ENCODE measurements at places on chromosomes 4 and X.

GRCh38 chrX:130916636-130917422, 13.8 kb upstream of the ENOX2 start:
- DNase-seq: no peak

- no peak for DNase-seq
Observed at GRCh38 chr4:126318376-126318775, 1003.6 kb downstream of the FAT4 start.

DNA sequence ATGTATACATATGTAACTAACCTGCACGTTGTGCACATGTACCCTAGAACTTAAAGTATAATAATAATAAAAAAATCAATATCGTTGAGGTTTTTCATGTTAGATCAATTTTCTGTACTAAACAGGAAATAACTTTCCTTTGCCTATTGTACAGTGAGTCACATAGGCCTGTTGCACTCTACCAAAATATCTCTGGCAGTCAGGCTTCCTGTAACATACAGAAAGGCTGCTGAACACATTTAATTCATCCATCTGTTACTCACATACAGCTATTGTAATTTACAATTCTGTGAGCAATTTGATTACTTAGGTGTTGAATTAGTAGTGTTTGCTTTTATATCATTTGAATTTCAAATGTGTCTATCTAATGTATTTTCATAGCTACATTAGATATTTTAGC, 427.8 kb downstream of the TMA16 start:
- no peak for DNase-seq

GRCh38 chr4:67615119-67615518, 56.6 kb downstream of the STAP1 start:
- DNase-seq: no peak

- DNase-seq: no peak
Observed at GRCh38 chrX:140440876-140441275, 64.0 kb downstream of the SOX3 start.

- no peak for DNase-seq
Observed at GRCh38 chr4:116005806-116006088, 892.3 kb upstream of the NDST4 start.

- no peak for DNase-seq
Observed at GRCh38 chr4:8329859-8330761, 60.6 kb downstream of the HTRA3 start.

DNA sequence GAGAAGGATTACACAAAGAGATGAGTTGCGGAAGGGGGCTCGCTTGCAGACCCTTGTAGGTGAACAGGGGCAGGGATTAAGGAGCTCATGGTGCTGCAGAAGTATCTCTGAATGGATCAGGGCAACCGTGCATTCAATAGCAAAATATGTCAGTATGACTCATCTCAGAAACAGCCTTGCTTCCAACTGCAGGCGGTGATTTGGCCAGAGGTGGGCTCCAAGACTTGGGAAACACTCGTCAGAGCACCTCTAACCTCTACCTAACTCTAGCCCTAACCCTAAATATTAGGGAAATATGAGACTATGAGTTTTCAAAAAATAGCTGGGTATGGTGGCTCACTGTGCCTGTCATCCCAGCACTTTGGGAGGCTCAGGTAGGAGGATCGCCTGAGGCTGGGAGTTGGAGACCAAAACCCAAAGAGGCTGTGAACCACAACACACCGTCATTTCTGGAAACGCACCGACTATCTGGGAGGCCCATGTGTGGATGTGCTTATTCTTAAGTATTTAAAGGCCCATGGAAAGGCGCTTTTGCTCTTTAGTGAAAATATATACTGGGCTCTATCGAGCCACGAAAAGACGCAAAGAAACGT, 102.6 kb downstream of the DHRSX start:
- DNase-seq: no peak

- DNase-seq: no peak
Observed at GRCh38 chr4:48340276-48340964, 909 bp upstream of the SLAIN2 start.

DNA sequence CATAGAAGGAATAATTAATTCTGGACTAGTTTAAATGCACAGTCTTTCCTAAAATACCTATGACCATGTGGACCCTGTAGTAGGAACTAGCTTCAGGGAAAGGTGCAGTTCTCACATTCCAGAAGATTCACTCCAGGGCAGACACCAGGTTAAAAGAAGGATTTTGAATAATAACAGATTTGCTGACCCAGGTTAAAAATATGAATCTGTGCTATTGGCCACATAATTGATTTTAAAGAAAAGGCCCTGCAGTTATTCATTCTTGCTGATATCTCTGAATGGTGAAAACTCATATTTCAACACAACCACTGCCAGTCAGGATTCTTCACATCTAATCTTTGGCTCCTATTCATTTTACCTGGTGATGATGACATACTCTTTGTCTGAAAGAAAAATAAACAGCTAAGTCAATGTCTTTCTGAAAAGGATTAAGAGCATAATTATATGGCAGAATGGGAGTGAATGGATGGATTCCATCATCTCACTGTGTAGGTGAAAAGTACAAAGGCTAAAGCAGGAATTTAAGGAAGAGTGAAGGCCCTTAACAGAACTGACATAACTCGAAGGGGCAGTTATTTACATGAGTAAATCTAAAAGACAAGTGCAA, 432.8 kb downstream of the PDGFC start:
- no peak for DNase-seq

DNA sequence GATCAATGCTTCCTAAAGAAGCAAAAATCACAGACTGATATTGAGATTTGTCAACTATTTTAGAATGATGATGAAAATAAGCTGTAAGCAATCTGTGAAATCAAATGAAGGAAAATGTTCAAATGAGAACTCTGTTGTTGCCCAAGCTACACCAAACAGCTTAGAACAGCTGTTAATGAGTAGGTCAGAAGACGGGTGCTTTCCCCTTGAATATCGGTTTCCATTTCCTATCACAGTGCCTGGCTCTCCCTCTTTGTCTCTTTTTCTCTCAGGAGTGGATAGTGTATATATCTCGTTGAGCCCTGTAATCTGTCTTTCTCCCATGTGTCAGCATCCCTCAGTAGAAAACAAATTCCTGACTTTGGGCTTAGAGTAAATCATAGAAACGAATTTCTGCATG, 1592.9 kb upstream of the TENM3 start:
- no peak for DNase-seq

DNA sequence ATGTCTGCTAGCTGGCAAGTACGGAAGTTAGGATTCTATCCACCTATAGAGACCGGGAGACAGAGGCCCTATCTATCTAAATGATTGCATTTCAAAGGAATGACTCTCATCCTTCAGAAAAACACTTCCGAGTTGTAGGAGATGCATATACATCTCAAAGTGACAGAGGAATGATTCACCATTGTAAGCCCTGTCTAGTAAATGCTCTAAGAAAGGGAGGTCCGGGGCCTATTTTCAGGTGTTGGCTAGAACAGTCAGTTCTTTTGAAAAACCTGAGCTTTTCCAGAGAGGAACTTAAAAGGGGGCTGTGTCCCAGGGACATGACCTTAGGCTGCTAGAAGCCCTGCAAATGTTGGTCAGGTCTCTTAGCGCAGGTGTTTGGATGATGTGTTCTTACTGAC, 262.9 kb upstream of the IL1RAPL1 start:
- no peak for DNase-seq

GRCh38 chr4:165151734-165152133, 39.1 kb upstream of the TMEM192 start:
- DNase-seq: no peak

DNA sequence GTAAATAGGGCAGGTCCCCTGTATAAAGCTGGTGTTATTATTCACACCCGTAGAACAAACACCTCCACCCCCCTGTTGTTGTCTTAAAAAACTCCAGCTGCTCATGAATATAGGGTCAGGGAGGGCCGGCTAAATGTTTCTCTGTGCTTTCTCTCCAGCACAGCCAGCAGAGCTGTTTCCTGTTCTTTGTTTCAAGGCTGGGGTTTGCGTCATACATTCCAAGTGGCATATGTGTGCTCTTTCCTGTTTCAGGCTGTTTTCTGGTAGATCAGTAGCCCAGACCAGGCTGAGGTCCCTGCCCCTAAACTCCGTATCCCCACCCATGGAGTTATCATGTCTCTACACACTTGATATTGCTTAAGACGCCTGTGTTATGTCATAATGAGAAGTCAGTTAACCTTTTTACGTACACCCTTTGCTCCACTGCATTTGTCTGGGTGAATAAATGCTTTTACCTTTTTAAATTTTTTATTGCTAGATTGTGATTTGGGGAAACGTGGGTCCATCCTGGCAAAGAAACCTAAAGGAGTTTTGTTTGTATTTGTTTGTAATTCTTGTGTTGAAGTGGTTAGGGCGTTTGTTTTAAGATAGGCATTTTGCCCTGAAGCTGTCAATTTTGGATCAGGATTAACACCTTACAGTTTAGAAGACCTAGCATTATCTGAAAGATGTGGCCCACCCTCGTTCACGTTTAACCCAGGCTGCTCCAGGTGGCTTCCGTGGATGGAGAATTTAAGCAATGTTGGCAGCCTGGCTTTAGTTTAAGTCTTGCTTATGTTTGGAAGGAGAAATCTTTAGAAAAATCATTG, 3.3 kb downstream of the KLF3 start:
- no peak for DNase-seq

- no peak for DNase-seq
Observed at GRCh38 chr4:7952615-7953014, 13.0 kb upstream of the AFAP1 start.

DNA sequence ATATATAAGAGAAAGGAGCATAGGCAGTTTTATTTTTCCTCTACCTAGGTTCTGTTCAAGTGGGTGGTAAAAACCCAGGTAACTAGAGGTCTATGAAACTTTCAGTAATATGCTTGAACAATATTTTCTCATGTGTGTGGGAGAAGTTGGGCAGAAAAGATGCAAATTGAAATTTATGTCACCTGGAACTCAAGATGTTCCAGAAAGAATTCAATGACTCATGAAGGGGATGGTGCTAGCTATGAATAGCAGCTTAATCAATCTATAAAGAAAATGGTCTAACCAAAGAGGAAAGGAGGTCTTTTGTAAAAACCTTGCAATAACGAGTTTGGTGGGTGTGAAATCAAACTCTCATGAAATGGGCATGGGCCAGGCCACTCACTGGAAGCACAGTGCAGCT, 263.8 kb downstream of the INPP4B start:
- no peak for DNase-seq

DNA sequence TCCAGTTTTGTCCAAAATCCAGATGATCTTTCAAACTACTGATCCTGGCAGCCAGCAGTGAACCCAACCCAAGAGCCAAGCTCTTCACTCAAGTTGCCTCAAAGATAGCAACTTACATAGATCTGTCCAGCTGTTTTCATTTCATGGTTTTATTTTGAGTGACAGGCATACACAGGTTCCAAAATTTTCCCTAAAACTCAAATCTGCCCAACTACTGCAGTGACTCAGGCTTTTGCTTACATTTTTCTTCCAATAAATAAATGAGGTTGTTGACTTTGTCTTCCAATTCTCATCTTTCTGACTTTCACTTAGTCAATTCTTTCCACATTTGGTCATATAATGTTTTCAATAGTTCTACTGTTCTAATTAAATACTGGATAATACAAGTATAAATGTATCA, 158.8 kb downstream of the TECRL start:
- no peak for DNase-seq

DNA sequence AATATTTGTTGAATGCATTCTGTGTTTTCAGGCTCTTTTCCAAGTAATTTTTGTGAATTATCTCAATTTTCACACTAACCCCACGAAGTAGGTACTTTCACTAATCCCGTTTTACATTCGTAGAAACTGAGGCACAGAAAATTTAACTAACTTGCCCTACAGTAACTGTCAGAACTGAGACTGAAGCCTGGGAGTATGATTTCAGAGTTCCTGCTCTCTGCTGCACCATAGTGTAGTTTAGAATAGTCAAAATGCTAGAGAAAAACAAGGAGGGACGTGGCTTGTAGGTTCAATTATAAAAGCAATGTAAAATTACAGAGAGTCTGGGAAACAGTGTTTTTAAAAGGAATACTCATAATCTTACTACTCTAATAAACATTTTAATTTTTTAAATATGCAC, 2.2 kb downstream of the CLCN3 start:
- DNase-seq: no peak

DNA sequence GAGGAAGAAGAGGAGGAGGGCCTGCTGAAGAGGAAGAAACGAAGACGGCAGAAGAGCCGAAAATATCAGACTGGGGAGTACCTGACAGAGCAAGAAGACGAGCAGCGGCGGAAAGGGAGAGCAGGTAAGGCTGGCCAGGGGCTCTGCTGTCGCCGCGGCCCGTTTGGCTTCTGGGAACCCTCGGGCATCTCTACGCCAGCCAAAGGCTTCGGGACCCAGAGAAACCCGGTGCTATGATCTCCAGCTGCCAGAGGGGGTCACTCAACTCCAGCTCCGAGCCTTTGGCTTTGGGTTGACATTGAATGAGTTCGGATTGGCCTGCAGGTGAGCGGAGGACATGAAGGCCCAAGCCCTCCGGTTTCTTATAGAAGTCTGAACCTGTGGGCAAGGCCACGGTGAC, 42.8 kb downstream of the BCORL1 start:
- DNase-seq: no peak

GRCh38 chrX:10600479-10600878, 19.9 kb downstream of the MID1 start:
- no peak for DNase-seq

GRCh38 chr4:40275065-40275730, 59.9 kb upstream of the CHRNA9 start:
- no peak for DNase-seq

DNA sequence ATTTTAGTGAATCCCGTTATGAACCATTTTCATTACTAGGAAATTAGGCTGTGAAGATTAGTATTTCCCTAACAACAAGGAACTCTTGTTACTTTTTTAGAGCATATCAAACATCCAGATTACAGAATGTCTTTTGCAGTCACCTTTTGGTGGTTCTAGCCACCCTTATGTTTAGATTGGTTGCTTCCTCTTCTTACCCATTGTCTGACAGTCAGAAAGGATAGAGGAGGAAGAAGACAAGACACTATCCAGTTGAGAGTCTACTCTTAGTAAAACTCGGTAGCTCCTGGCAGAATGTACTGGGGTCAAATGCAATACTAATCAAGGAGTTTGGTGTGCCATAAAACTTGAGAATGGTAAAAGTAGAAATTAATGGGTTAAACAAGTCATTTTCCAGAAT, 1.6 kb upstream of the GUCY1A1 start:
- no peak for DNase-seq

DNA sequence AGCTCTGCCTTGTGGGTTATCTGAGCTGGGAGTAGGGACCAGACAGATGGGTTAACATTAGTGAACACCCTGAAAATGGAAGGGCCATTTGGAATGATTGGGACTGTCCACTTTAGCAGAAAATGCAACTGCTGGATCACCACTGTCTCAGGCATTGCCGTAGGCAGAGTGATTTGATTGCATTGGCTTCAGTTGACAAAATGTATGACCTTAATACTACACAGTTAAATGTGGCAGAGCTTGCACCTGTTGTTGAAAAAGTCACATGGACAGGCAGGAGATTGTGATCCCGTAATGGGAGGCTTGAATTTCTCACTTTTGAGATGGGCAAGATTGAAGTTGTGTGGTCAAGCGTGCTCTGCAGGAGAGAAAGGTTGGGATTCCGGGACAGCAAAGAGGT, 166.5 kb upstream of the PUDP start:
- DNase-seq: no peak

DNA sequence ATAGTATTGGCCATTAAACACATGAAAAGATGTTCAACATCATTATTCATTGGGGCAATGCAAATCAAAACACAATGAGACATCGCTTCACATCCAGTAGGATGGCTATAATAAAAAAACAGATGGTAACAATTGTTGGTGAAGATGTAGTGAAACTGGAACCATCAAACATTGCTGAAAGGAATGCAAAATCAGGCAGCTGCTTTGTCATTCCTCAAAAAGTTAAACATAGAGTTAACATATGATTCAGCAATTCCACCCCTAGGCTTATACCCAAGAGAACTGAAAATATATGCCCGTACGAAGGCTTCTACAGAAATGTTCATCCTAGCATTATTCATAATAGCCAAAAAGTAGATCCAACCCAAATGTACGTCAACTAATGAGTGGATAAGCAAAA, 144.0 kb upstream of the NAP1L5 start:
- DNase-seq: no peak

Data from activated CD8-positive, alpha-beta memory T cell treated with anti-CD3 and anti-CD28 coated beads for 48 hours (primary cell).